ENCODE measurements at places on chromosomes 12 and 14.

GRCh38 chr12:74321381-74321780, 216.3 kb upstream of the ATXN7L3B start:
- DNase-seq = no peak

DNA sequence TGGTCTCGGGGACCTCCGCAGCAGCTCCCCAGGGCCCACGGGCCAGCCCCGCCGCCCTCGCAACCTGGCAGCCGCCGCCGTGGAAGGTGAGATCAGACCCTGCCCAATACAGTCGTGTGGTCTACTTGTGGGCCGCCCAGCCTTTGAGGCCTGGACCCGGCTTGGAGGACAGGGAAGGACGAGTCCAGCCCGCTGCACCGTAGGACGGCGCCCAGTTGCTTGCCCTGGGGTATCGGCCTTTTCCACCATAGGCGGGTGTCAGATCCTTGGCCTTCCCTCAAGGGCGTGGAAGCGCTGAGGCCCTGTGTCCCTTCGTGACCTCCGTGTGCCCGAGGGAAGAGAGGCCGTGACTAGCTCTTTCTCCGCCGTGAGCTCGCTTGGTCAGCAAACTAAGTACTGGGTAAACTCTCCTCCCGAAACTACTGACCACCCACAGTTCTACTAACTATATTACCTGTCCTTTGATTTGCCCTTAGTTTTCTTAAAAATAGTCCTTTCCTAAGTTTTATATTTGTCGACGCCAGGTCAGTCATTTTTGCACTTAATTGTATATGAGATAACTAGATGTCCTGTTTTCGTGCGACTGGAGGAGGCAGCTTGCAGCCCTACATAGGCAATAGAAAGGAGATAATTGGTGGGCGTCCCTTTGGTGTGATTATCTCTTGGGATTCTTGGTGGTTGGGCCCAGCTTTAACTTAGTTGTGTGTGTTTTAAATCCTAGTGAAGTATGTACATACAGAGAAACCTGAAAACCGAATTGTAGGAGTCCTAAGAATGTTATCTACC, 757 bp downstream of the SLC25A3 start:
- no peak for DNase-seq

DNA sequence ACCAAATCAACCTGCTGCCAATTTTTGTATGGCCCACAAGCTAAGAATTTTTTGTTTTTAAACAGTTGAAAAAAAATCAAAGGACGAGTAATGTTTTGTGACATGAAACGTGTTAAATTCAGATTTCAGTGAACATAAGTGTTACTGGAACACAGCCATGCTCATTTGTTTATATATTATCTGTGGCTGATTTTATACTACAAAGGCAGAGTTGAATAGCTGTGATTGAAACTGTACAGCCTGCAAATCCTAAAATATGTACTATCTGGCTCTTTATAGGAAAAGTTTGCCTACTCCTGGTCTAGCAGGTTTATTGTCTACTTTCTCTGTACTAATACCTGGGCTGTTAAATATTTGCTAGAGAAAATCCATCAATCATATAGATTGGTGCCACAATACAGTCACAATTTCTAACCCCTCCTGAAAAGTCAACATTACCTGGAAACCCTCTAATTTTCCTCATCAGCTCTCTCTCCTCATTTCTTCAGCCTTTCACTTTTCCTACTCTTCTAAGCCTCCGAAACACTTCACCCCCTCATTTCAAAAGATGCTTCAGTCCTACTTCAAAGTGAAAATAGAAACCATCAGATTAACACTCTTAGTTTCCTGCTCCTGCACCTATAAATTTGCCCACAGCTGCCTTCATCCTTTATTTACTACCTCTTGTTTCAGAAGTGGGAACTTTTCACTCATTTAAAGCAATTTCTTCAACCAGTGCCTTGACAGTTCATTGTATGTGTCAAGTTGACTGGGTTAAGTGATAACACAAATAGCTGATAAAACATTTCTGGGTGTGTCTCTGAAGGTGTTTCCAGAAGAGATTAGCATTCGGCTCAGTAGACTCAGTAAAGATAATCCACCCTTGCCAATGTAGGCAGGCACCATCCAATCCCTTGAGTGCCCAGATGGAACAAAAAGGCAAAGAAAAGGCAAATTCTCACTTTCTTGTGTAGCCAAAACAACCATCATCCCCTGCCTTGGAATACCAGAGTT, 18.0 kb upstream of the C2CD5 start:
- no peak for DNase-seq

- no peak for DNase-seq
These were observed 243.2 kb downstream of the CACNA1C start for GRCh38 chr12:2295941-2296461.

DNA sequence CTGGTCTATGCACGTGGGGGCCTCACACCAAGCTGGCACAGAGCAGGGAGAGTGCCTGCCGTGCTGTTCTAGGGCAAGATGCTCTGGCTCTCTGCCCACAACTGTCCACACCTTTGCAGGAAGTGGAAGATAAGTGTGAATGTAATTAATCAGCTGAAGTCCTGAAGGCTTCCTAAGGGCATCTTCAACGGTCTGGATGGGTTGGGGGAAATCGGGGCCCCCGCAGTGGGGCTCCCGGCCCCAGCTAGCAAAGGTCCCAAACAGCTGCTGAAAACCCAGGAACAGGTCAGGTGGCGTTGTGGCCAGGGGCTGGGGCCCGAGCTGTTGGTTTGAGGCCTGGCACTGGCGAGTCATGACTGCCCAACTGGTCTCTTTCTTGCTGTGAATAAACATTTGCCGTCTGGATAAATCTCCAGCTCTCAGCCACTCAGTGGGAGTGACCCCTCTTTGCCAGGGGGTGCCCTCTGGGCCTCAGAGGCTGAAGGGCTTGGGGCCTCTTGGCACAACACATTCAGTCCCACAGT, 6.7 kb upstream of the SLC25A29 start:
- DNase-seq = no peak

GRCh38 chr12:14057895-14058294, 76.5 kb upstream of the GRIN2B start:
- DNase-seq = no peak

GRCh38 chr12:67765776-67766766, 117.5 kb downstream of the DYRK2 start:
- no peak for DNase-seq

- DNase-seq = no peak
These were observed 124.1 kb upstream of the LGR5 start for GRCh38 chr12:71315328-71315985.

DNA sequence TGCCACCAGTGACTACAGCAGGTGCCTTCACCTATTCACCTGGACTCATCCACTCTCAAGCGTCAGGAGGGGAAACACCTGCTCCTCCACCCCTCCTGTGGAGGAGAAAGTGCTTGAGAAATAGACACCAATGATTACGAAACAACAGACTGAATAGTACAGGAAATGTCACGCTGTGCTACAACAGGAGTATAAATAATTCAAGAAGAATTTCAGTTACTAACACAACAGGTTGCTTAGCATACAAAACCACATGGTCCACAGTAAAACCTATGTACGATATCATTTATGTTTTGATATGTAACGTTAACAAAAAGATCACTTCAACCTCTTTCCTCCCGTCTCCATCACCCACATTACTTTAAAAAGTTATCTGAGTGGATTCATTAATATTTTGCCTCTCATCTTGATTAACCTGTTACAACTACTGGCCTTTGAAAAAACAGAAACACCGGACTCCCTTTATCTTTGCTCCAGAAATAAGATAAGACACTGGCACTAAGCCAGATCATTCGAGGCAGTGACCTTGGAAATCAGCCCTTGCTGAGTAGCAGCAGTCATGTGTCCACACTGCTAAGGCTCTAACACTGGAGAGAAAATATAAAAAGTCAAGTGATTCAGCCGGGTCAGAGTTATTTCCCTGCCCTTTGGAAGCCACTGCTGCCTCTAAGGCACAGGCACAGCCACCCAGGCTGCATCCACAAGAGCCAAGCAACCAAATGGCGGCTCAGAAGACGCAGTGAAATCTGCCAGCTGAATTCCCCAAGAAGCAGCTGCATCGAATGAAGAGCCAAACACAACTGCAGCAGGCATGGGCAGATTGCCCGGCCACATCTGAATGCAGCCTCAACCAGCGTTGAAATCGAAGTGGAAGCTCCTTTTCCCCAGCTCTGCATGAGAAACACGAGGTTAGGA, 40.9 kb downstream of the NT5DC3 start:
- no peak for DNase-seq

DNA sequence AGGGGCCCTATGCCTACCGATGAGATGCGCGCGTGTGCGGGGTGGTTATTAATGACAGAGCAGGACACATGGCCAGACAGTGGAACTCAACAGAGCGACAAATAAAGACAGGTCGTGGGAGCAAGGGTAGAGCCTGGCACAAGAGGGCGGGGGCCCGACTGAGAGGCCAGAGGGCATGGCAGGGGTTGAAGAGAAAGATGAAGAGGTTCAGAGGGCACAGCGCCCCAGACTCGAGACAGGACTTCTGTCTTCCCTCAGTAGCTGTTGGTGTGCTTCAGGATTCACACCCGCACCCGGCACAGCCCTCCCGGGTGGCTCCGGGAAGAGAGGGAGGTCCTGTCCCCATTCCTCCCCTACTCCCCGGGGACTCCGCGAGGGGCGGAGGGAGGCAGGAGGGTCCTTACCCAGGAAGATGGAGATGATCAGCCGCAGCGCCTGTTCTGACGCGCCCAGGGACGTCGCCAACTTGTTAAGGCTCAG, 366 bp downstream of the LPCAT3 start:
- DNase-seq = no peak

GRCh38 chr14:24289649-24290280, 9.8 kb downstream of the DHRS1 start:
- DNase-seq = no peak

DNA sequence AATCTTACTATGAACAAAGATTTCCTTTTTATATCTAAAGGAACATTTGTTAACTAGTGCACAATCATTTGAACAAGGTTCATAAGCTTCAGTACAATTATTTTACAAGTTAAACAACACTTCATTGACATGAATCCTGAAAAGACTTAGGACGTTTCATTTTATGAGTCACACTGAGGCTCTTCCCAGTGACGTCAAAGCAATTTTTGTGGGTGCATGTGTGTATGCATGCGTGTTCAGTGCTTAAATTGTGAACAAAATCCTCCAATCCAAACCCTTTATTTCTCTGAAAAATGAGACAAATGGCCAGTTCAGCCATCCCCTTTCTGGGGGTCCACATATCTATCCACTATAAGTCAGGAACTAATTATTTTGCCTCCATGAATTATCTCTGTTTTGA, 2.9 kb downstream of the LMNTD1 start:
- no peak for DNase-seq

GRCh38 chr12:6058481-6059161, 65.8 kb downstream of the VWF start:
- DNase-seq = no peak

DNA sequence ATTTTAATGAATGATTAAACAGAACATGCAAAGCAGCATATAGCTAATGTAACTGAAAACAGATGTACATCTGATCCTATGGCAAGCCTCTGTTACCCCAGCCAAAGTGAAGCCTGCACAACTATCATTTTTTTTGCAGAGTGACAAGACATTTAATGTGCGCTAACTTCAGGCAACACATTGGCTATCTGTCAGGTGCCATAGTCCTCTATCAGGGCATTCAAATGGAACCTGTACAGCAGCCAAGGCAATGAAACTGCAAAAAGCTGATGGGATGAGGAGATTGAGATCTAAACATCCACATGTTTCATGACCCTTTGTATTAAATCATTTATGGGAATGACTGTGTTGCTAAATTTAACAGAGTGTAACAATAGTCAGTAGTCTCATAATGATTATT, 1088.5 kb upstream of the TMEM132C start:
- DNase-seq = no peak

GRCh38 chr12:25775968-25776367, 182.5 kb upstream of the RASSF8 start:
- no peak for DNase-seq

DNA sequence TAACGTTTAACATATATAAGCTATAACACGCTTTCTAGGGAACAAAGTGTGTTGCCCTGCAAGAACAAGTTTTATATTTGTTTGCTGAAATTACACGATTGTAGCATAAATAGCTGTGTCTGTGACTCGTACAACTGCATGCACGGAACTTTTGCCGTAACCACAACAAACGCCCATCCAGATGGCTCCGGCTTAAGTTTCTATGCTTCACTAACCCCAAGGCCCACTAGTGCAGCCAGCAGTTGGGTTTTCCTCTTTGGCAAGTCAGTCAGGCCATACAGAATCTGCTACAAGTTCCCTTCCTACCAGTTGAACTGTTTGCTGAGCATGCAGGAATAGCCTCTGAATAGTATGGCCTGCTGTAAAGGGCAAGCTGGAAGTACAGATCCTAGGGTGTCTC, 12.1 kb downstream of the CSRP2 start:
- no peak for DNase-seq

DNA sequence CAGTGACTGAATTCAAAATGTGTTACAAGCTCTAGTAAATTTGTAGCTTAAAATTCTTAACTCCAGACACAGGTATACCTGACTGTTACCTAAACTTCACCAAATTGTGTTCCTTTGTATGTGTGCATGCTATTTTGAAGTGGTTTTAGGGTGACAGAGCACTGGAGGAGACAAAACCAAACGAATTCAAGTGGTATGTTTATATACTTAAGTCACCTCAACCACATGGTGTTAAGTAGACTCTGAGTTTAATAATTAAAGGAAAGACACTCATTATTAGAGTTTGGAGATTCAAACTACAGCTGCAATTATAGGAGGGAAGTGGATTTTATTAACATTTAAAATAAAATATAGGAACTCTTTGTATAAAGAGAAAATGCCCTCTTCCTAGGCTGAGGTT, 84.3 kb downstream of the PLCZ1 start:
- DNase-seq = no peak

DNA sequence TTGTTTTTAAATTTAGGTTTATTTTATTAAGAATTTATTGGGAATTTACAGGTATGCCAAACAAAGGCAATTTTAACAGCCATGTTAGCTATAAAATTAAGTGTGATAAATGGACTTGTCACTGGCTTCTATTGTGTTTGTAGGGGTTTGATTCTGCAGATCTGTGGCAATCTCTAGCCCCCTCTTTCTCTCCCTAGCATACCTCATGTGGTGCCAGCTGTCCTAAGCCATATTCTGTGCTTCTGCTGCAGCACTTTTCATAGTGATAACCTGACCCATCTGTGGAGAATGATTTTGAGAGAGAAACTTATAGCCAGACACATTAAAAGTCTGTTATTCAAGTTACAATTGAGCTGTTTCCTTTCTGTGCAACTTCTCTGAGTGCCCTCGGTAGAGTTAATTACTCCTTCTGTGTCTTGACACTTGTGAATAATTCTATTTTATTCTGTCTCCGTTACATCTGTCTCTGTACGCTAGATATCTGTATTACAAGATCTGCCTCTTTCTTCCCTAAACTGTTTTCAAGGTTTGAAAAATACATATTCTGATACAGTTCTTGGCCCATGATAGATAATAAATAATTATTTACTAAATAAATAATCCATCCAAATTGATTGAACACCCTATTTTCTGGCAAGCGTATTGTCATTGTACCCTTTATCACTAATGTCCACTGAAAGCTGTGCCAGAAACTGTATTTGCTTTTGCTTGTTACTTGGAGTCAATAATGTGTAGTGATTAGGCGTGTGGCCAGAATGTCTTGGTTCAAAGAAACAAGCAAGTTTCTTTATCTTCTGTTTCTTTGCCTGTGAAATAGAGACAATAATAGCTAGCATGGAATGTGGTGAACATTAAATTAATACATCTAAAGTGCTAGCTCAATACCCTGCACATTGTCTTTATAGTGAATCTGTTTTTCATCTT, 40.0 kb downstream of the FRS2 start:
- no peak for DNase-seq

GRCh38 chr12:57620245-57620935, 9.2 kb downstream of the ARHGEF25 start:
- DNase-seq = no peak
